ENCODE measurements at places on chromosomes 4 and X.

GRCh38 chr4:59565836-59566235 is 1634.3 kb upstream of the ADGRL3 start:
- DNase-seq: no peak

DNA sequence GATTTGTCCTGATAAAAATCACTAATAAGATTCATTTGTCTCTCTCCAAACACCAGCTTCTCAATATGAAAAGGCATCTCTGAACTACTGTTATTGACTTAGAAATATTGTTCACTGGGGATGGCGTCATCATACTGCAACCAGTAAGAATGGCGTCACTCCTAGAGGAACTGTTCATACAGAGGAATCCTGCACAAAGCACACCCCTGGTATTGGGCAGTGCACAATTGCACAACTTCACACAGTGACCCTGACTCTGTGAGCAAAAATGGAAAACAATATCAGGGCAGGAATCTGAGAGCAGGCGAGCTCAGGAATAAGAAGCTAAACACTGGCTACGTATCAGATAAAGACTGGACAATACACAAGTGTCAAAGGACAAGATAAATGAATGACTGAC is 66.7 kb upstream of the PNPLA4 start:
- no peak for DNase-seq

DNA sequence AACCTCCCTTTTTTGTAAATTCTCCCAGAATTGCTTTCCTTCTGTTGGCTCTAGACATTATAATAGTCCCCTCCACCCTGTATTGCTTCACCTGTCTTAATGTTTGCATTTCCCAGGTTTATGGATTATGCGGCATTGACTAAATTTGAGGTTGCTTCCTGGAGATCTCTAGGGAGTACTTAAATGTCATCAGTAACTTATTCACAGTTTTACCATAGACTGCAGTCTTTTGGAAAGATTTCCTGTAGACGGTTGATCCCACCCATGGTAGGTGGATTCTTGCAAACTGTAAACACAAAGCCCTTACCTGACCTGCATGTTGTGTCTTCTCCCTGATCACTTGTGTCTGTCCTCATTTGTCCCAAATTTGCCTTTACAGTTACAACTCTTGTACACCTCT is 6.2 kb upstream of the NOX1 start:
- no peak for DNase-seq

DNA sequence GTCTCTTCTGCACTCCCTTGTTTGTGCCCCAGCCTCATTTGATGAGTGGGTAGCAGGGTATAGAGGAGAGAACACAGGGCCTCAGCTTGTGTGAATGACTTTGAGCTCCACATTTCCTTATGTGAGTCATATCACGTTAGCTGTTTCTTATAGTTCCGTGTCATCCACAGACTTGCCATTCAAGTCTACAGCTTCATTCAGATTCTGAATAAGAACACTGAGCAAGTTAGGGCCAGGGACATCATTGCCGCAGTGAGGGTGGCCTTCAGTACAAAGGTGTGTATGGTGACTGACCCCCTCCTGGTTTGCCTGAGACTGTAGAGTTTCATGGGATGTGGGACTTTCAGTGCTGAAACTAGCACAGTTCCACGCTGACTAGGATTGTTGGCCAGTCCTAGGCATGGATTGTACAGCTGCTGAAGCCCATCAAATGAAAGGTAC is 23.6 kb downstream of the KLF3 start:
- DNase-seq: no peak

GRCh38 chr4:6454112-6454910 is 18.1 kb downstream of the PPP2R2C start:
- DNase-seq: no peak

- DNase-seq: no peak
Measured at GRCh38 chr4:176949029-176949428, 156.3 kb upstream of the VEGFC start.

DNA sequence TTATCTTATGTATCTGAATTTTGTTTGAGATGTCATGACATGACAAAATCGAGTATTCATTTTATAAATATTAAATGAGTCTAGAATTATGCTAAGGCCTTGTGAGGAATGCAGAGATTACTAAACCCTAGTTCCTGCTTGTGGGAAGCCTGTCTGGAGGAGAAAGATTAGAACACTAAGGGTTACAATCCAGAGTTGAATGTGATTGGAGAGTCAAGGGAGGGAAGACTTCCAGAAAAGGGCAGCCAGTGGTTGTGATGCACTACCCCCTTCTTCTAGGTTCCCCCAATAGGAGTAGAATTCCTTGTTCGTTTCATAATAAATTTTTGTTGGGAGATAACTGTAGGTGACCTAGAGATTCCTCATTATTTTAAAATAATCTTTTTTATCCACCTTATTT is 141.1 kb downstream of the AFF1 start:
- no peak for DNase-seq

DNA sequence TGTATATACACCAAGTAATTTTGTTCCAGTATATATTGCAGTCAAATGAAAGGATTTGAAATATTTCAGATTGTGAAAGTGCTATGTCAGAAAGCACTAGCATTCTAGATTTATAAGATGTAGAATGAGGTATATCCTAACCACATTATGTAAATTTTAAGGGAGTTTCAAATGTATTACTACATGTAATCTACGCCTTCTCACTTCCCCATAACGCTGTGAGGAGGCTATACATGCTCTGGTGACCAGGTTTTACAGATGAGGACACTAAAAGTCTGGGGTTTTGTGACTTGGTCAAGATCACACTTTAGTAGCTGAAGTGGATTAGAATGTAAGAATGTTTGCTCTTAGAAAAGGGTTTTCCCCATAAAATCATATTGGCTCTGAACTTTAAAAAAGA is 8.1 kb downstream of the ENPEP start:
- no peak for DNase-seq

All from cortex of kidney (tissue), 1 donor.